ENCODE measurements at places on chromosomes 7 and 10.

GRCh38 chr7:142546452-142546851 lies 202.8 kb upstream of the PRSS1 start:
- DNase-seq: no peak

- DNase-seq: no peak
Observed at GRCh38 chr10:25600651-25601050, 333.4 kb upstream of the MYO3A start.

DNA sequence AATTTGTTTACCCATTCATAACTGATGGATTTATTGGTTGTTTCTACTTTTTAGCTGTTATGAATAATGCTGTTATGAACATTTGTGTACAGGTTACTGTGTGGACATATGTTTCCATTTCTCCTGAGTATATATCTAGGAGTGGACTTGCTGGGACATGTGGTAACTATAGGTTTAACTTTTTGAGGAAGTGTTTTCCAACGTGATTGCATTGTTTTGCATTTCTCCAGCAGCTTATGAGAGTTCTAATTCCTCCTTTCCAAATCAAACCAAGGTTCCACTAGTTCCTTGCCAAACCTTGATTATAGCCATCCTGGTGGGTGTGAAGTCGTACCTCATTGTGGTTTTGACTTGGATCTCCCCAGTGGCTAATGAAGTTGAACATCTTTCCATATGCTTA lies 2.6 kb upstream of the PRF1 start:
- no peak for DNase-seq

DNA sequence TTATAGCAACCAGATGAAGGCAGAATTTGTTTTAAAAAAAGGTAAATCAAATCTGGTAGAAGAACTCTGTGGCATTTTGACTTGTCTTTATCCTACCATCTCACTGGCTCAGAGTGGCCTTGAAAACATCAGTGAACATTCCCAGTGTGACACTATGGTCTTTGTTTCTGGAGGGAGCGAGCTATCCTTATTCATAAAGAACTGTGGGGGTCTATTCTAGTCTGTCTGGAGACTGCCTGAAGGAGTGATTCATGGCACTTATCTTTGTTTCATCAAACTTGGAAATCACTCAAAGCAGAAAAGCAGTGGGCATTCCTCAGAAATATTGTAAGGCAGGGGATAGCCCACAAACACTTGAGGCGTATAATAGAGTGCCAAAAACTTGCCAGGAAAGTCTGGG lies 719.1 kb downstream of the PCDH15 start:
- DNase-seq: no peak

DNA sequence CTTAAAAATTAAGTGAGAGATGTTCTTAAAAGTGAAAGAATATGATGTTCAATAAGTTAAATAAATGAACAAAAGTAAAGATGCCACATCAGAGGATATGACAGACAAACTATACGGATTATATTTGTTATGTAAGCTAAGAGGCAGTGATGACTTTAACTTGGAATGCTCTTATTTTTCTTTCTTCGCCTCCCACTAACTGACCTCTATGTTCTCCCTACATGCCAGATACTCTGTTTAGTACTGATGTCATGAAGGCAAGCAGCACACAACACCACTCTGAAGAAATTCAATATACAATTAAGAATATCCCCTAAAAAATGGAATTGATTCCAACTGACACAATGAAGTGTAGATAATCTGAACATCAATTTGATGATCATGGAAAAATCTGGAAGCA lies 223.4 kb downstream of the DOCK4 start:
- DNase-seq: no peak

DNA sequence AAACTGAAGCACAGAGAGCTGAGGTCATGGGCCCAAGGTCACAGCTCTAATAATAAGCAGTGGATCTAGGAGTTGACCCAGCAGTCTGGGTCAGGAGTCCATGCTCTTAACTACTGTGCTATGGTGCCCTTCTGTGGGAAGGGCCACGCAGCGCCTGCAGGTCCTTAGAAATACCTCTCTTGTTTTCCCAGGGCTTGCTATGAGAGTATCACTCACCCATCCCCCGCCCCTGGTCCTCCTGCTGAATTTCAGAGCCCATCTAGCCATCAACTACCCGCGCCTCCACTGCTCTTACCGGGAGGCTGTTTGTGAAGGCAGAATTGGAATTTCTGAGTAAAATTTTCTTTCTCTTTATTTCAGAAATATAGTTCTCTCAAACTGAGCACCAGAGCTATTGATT lies 27.3 kb upstream of the CRHR2 start:
- DNase-seq: no peak

DNA sequence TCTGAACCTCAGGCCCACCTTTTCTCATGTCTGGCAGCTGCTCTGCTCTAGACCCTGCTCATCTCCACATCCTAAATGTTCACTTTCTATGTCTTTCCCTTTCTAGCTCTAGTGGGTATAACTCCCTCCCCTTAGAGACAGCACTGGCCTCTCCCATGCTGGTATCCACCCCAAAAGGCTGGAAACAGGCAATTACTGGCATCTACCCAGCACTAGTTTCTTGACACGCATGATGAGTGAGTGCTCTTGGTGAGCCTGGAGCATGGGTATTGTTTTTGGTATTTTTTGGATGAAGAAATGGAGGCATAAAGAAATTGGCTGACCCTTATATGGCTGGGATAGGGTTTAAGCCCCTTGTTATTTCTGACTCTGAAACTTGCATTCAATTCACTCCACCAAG lies 156.0 kb downstream of the EGFR start:
- no peak for DNase-seq

GRCh38 chr10:104732222-104732621 lies 91.1 kb downstream of the SORCS3 start:
- no peak for DNase-seq

- no peak for DNase-seq
Observed at GRCh38 chr7:69864274-69864673, 266.0 kb downstream of the AUTS2 start.

GRCh38 chr10:128047991-128048818 lies 78.0 kb downstream of the MKI67 start:
- no peak for DNase-seq

DNA sequence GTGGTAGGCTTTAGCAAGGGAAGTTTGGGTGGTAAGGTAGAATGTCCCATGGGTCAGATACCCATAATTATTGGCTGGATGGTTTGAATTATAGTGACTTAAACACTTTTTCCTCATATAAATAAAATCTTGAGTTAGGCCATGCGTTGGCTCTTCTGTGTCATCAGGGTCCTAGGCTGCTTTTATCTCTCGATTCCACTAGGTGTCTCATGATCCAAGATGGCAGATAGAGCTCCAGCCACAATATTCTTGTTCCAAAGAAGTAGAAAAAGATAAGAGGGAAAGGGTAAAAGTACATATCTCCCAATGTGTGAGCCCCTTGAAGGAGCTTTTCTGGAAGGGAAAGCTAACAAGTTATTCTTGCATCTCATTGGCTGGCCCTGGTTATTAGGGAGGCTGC lies 144.7 kb downstream of the GRK5 start:
- DNase-seq: no peak

DNA sequence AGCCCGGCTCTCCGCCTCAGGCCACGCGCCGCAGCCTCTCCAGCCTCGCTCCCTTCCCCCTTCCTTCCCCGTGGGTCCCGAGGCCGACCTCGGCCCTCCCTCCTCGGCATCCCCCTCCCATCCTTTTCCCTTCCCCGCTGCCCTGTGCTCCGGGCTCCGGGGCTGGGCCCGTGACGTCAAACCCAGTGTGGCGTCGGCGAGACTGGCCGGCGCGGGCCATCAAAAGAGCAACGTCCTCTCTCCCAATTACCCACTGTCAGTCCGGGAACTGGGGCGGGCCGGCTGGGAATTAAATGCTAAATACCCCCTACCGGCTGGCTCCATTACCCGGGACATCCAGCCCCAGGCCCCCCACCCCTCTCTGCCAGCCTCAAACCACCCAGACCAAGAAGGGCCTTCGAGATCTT lies 2.6 kb upstream of the GATA3 start:
- DNase-seq: peak; percentile 14

GRCh38 chr7:159122276-159122675 lies 22.4 kb downstream of the VIPR2 start:
- no peak for DNase-seq

DNA sequence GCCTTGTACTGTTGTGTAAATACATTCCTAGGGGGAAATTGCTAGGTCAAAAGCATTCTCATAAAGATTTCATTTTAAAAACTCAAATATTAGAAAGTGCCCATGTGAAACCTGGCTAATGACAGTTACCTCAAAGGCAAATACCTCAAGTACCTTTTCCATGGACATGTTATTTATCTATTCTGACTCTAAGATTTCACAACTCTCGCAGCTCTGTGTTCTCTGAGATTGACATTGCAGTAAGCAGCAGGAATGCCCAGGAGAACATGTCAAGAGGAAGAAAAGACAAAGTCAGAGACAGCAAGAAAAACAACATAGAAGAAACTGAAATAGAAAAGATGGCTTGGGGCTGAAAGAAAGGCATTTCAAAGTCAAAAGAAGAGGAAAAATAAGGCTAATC lies 187.4 kb downstream of the CYP26A1 start:
- DNase-seq: no peak

- no peak for DNase-seq
Observed at GRCh38 chr7:138127996-138128395, 51.7 kb downstream of the AKR1D1 start.

DNA sequence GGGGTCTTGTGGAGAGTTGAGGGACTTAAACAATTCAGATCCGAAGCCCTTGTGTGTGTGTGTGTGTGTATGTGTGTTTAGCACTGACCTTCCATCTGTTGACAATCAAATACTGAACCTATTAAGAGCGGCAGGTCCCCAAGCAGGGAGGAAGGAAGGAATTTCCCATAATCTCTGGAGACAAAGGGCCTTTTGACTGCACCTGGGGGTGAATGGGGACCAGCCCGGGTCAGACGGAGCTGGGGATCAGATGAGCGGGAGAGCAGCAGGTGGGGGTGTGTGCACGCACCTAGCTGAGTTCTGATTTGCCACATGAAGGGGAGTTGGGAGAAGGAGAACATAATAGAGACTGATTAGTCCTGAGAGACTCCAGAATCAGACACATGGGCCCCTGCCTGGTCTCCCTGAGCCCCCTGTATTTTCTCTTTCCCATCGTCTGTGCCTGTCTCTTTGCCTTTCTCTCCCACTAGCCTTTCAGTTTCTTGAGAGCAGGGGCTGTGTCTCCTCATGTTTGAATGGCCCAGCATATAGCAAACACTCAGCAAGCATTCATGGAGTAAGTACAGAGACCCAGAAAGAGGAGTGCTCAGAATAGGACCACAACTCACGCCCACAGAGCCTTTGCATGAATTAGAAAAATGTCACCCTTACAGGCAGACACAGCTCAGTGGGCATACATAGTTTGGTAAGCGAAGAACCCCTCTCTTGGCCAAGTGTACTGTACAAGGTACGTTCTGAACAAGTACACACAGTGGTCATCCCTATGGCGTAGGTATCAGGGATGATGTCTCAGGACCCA lies 288.3 kb upstream of the HABP2 start:
- no peak for DNase-seq

DNA sequence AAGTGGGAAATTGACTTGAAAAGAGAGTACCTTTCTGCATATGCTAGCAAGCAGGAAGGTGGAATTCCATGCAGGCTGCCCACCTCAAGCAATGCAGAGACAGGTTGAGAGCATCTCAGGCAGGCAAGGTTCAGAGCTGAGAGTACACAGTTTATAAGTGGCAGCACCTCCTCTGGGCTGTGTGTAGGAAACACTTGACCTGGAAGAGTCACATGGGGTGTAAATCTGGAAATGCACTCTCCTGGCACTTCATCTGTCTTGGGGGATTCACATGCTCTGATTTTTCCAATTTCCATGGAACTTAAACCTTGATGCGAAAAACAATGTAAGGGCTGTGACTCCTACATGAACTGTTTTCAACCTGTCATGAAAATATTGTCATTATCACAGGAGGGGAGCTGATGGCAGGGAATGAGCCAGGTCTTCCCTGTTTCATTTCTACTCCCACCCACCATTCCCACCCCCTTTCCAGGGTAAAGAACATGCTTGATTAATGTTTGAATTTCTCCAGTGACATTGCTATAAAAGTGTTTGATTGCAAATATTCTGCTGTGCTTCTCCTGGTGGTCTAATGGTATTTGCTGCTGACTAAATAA lies 328.3 kb downstream of the BICC1 start:
- DNase-seq: no peak

DNA sequence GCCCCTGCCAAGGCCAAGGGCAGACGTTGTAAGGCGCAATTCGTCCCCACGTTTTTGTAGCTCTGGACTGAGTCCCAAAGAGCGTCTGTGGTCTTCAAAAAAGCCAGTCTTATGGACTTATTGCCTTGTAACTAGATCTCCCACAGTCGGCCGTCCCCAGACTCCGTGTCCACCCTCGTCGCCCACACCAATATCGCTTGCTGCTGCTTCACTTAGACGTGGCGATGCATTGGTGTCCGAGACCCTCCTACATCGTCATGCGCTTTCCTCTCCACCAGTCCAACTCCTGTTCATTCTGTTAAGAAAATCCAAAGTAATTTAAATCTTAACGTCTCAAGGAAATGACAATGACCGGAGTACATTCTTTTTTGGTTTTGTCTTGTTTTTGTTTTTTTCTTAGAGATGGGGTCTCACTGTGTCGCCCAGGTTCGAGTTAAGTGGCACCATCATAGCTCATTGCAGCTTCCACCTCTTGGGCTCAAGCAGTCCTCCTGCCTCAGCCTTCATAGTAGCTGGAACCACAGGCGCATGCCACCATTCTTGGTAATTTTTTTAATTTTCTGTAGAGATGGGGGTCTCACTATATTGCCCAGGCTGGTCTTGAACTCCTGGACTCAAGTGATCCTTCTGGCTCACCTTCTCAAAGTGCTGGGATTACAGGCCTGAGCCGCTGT lies 851 bp downstream of the KIFBP start:
- no peak for DNase-seq

DNA sequence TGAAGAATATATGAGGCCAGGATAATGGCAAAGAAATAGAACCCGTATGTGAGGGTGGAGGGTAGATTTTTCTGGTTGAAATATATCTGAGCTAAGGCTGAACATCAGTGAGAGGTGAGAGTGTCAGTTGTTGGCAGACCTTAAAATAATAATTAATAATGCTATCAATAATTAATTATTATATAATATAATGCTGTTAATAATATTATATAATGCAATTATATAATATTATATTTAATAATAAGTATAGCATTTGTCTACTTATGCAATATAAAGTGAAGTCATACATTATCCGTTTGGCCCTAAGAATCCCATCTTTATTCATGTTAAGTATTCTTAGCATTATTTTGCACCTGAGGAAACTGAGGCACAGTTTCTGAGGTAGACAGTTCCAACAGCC lies 269.9 kb upstream of the FZD8 start:
- no peak for DNase-seq

- DNase-seq: peak; percentile 70
Observed at GRCh38 chr10:103192451-103193106, 493 bp downstream of the NT5C2 start.

- DNase-seq: no peak
Observed at GRCh38 chr10:102949916-102950315, 31.8 kb downstream of the CNNM2 start.

DNA sequence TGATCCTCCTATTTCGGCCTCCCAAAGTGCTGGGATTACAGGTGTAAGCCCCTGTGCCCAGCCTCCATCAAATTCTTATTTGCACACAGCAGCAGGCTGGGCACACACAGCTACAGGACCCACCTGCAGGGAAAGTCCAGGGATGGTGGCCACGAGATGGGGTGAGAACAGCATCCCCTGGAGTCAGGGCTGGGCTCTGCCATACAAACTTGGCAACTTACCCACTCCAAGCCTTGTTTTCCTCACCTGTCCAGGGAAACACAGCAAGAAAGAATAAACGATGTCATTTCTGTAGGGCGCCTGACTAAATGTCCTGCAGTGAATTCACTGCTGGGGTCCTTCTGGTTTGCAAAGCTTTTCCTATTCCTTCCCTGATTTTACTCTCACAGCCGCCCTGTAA lies 5.5 kb downstream of the MYH16 start:
- DNase-seq: no peak

All from CD4-positive, alpha-beta T cell (primary cell).